ENCODE measurements at places on chromosomes 11 and 22. TPM values are rescaled to one million over a fixed set of nuclear protein-coding genes. Genes with fewer than 3 reads are reported as not detected.

The NXPE1 gene
- total RNA-seq: not detected

The BBOX1 gene
- total RNA-seq: not detected

The GRM5 gene
- total RNA-seq: not detected

The MFNG gene
- total RNA-seq: 68.4 TPM

DNA sequence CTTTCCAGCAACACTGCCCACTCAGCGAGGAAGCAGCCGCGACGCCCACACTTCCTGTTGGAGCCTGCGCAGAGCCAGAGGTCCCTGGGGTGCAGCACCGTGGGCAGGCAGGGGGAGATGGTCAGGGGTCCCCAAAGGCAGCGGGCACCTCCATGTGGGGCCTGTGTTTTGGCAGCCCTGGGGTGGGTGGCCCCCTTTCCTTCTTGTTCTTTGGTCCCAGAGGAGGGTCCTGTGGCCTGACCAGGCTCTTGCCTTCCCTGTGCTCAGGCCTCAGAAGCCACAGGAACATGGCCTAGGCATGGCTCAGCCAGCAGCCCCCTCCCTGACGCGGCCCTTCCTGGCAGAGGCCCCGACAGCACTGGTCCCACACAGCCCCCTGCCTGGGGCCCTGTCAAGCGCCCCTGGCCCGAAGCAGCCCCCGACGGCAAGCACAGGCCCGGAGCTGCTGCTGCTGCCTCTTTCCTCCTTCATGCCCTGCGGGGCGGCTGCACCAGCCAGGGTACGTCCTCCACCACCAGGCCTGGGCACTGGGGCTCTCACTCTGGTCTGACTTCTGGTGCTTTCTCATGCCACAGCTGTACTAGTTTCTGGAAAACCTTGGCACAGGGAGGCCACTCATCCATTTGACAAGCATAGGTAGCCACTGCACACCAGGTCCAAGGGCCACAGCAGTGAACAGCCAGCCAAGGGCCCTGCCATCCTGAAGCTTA, 47.1 kb downstream of the PISD start:
- DNase-seq: no peak
- H3K4me1 ChIP-seq: peaks cover 25% of the 10 kb centered on the region
- peaks cover 71% of the 10 kb centered on the region for H3K36me3 ChIP-seq
- no peak overlapping the region for H3K4me3 ChIP-seq

DNA sequence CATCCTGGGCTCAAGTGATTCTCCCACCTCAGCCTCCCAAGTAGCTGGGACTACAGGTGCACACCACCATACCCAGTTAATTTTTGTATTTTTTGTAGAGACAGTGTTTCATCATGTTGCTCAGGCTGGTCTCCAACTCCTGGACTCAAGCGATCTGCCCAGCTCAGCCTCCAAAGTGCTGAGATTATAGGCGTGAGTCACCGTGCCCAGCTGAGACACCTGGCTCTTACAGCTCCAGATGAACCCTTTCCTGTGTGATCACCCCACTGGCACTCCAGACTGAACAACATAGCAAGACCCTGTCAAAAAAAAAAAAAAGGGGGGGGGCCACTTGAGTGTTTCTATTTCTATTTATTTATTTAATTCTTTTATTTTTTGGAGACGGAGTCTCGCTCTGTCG, 1.0 kb upstream of the ADSL start:
- H3K27ac ChIP-seq: peak overlapping the region; percentile 90
- H3K4me3 ChIP-seq: peak overlapping the region; percentile 66
- peaks cover 35% of the 10 kb centered on the region for H3K4me1 ChIP-seq
- peaks cover 11% of the 10 kb centered on the region for H3K36me3 ChIP-seq
- H3K27me3 ChIP-seq: no peaks in the 10 kb centered on the region
- DNase-seq: no peak

DNA sequence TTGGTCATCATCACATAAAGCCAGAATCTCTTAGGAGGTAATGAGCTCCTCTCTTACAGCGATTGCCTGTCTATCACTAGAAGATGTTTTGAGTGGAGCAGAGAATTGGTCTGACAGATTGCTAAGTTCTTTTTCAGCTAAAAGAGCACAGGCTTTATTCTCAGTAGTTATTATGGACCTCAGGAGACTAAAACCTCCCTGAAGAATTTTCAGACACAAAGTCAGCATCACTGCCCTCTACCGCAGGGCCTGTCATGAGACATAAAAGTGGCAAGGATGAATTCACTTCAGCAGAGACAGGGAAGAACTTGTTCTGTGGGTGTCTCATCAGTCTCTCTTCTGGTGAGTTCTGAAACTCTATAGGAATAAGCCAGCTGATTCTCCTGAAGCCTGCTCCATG, at the start of gene OR51I2:
Gene OR51I2, plus strand, starts transcription at position 301 of the 400 bp plus-strand sequence. CDS start 4,166 bp downstream, outside the sequence.
- H3K36me3 ChIP-seq: no peaks in the 10 kb centered on the region
- H3K27ac ChIP-seq: no peak within 1 kb of the TSS
- no peaks in the 10 kb centered on the region for H3K4me1 ChIP-seq
- H3K4me3 ChIP-seq: no peak within 1 kb of the TSS
- DNase-seq: no peak

DNA sequence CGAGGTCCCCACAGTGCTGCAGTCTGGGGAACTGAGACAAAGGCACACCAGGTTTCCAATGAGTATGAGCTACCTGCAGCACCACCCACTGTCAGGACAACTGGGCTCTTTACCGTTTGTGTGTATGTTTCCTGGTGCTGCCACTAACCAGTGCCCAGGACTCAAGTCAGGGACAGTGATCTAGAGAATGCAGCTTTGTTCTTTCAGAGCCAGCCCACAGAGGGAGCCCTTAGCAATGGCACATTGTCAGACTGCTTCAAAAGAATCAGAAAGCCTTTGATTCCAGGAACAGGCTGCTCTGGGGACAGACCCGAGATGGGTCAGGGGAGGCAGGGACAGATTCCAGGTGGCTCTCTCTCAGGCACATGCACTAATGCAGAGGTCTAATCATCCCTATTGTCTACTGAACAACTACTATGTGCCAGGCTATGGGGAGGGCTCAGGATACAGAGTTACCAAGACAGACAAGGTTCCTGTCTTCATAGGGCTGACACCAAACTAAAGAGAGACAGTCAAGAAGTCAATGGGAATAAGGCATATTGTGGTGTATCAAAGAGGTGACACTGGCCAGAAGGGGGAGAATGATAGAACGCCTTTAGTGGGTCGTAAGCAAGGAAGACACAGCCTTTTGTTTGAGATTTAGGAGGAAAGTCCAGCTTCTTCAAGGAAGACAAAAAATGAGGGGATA, 103.7 kb downstream of the VPREB1 start:
- peaks cover 8% of the 10 kb centered on the region for H3K27me3 ChIP-seq
- H3K4me1 ChIP-seq: no peaks in the 10 kb centered on the region
- no peak overlapping the region for H3K27ac ChIP-seq
- no peaks in the 10 kb centered on the region for H3K36me3 ChIP-seq
- no peak for DNase-seq

DNA sequence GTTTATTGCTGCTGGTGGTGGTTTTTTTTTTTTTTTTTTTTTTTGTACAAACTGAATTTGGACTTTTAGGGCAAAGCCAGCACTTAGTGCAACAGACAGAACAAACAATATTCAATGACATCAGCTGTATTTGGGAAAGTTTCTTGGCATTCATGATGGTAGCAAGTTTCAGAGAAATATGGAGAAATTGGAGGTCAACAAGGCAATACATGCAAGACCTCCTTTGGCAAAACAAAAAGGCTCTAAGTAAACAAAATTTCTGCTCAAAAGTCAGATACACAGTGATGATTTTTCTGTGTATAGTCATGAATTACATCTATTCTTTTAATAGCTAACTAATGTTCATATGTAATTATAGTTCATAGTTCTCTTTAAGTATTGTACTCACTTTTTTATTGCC, 612.5 kb upstream of the LUZP2 start:
- no peaks in the 10 kb centered on the region for H3K4me1 ChIP-seq
- no peak overlapping the region for H3K27ac ChIP-seq
- no peak overlapping the region for H3K4me3 ChIP-seq
- no peaks in the 10 kb centered on the region for H3K36me3 ChIP-seq
- no peak for DNase-seq

- no peaks in the 10 kb centered on the region for H3K4me1 ChIP-seq
- no peak for DNase-seq
- H3K4me3 ChIP-seq: no peak overlapping the region
- H3K27me3 ChIP-seq: peaks cover 48% of the 10 kb centered on the region
Measured at GRCh38 chr22:49412236-49412635, 415.4 kb downstream of the BRD1 start.

Measured in stomach (tissue), 19 donors.